ENCODE measurements at places on chromosomes 3 and 15.

- DNase-seq, result no peak
These were observed 35.9 kb downstream of the ATP2C1 start for GRCh38 chr3:130929804-130930203.

GRCh38 chr15:101179341-101180153 lies 72.3 kb downstream of the CHSY1 start:
- DNase-seq, result no peak

DNA sequence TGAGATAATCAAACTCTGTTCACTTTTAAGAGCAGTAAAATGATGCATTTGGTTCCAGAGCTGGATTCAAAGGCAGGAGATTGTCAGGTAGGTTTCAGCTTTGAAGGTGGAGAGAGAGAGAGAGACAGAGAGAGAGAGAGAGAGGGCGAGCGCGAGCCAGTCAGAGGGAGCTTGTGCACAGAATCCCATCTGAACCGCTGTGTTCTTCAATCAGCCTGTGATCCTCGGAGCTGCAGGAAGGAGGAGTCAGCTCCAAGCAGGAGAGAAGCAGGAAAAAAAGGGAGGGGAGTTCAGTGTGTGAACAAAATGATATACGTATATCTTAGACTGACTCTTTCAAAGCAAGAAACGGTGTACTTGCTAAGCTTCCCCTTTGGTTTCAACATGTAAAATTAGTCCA lies at the start of gene GPR149:
TSS of gene GPR149 (minus strand) at position 177 of the 400 bp plus-strand sequence. CDS start 575 bp downstream, outside the sequence.
- peak; percentile 77 for DNase-seq

GRCh38 chr3:30567139-30567753 lies 39.2 kb upstream of the TGFBR2 start:
- no peak for DNase-seq

DNA sequence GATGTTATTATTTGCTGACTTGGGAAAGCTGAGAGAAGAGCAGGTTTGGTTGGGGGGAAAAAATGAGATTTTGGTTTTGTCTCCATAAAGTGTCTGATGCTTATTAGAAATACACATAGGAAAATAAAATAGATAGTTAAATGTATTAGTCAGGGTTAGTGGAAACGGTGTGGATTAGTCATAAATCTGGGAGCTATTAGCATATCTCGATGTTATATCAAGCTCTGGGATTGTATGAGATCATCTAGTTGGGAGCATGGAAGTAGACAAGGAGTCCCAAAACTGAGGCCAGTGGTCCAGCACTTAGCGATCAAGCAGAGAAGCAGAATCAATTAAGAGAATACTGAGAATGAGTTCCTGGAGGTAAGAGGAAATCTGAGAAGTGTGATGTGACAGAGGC lies 845.5 kb downstream of the ROBO2 start:
- no peak for DNase-seq
